Renal cortical epithelial cell (primary cell): ENCODE measurements at places on chromosomes 2 and 18.

GRCh38 chr2:23312996-23313606 lies 71.9 kb upstream of the KLHL29 start:
- no peak for DNase-seq

GRCh38 chr2:240329778-240330177 lies 105.7 kb upstream of the GPC1 start:
- DNase-seq, result no peak

GRCh38 chr2:169767243-169767888 lies 31.3 kb upstream of the SSB start:
- DNase-seq, result peak; percentile 56

DNA sequence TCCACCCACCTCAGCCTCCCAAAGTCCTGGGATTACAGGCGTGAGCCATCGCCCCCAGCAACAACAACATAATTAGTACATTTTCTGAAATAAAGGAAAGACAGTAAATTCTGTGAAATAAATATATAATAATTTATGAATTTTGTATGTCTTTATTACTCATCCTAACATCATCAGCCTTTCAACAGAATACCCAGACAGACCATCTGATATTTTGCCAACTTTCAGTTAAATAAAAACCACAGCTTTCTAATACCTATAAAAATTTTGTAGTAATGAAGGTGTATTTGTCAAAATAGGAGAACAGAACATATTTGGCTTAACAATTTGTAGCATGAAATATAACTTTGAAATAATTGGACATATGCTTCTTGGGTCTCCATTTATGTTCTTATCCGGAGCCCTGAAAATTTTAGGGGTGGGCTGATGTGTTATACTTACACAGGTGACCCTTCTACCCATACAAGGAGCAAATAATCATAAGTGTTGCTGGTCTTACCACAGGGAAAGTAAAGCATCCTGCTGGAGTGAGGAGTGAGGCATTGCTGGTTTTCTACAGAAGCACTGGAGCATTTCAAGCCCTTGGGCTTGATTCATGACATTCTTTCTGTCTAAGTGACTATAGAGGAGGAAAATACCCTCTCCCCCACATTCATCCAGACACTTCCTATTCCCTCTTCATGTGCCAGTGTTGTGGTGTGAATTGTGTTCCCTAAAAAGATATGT lies 99.3 kb downstream of the SPOPL start:
- peak; percentile 91 for DNase-seq

GRCh38 chr18:6368017-6368416 lies 46.7 kb downstream of the L3MBTL4 start:
- peak; percentile 9 for DNase-seq

DNA sequence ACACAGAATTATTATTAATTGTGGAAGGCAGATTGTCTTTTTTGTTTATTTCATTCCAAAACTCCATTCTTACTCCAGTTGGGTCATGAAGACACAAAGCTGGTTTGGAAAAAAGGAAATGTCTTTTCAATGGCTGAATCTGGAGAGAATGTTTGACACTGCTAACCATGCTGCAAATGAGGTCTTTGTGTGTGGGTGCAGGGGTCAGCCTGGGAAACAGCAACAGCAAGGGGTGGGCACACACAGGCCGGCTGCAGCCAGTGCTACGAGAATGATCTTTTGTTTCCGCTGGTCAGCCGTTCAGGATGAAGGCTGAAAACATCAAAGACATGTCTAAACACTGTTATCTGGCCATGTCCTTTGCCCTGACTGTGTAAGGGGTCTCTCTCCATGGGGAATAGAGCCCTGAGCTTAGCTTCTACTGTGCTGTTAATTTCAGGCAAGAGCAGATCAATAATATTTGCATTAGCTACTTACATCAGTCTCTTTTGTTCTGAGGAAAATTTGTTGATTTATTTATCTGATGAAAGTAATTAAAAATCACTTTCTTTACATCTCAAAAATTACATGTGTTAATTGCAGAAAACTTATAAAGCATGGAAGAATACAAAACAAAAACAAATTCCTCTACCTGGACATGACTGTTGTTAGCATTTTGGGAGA lies 33.3 kb upstream of the E2F6 start:
- DNase-seq, result no peak

- peak; percentile 70 for DNase-seq
These were observed 31.5 kb upstream of the TANC1 start for GRCh38 chr2:158936978-158937377.

DNA sequence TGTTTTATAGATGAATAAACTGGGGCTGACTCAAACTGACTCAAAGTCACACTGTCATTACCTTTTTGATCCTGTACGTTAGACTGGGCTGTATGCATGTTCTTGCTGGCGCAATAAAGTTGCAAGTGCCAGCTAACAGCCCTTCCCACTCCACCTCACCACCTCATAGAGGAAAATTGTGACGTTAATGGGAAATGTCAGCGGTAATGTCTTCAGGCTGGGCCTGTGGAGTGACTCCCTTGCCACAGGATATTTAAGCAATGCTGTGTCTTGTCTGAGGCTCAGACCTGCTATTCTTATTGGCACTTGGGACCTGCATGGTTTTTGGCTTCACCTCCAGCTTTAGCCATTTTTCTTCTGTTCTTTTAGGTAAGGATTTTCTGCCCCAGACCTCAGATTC lies 25.2 kb upstream of the CASP10 start:
- DNase-seq, result no peak

GRCh38 chr2:205686783-205687640 lies 4.7 kb downstream of the NRP2 start:
- DNase-seq, result no peak
